ENCODE measurements at places on chromosomes 1 and 21. TPM values are rescaled to one million over a fixed set of nuclear protein-coding genes. Genes with fewer than 3 reads are reported as not detected.

GRCh38 chr1:68485431-68486022 lies 11.4 kb downstream of the DEPDC1 start:
- ATAC-seq, result no peak

DNA sequence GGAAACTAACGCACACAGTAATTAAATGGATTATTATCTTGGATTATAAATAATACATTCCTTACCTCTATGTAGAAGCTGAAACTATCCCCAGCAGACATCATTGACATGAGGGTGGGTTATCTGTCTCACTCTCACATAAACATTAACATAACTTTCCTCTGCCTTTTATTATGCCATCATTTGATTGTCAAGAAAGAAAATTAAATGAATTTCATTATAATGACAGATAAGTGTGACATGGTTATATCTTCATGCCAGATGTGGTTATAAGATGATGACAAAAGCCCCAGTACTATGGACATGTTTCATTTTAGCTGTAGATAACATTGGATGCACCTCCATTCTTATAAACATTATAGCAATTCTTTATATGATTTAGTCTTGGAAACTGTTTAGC lies 476.5 kb downstream of the KCNT2 start:
- ATAC-seq, result no peak

GRCh38 chr1:99784143-99784542 lies 17.7 kb upstream of the FRRS1 start:
- no peak for ATAC-seq

GRCh38 chr1:2214541-2215241 lies 13.4 kb upstream of the SKI start:
- peak; percentile 20 for ATAC-seq

DNA sequence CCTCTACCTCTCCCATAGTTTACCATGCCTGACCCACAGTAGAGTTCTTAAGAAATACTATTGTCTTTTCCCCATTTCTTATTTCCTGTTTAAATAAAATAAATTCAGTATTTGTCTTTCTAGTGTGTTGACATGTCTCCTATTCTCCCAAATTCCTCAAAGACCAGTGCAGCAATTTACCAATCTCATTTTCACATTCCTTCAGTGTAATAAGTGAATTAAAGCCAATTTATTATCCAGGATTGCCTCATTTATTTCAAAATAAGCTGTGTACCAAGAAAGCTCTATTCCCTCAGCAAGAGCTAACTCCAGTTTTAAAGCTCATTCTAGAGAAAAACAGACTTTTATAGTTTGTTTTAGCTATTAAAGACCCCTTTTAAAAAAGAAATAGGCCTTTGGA lies 49.9 kb downstream of the DISC1 start:
- peak; percentile 67 for ATAC-seq

GRCh38 chr1:240719953-240720700 lies 108.2 kb upstream of the GREM2 start:
- no peak for ATAC-seq

DNA sequence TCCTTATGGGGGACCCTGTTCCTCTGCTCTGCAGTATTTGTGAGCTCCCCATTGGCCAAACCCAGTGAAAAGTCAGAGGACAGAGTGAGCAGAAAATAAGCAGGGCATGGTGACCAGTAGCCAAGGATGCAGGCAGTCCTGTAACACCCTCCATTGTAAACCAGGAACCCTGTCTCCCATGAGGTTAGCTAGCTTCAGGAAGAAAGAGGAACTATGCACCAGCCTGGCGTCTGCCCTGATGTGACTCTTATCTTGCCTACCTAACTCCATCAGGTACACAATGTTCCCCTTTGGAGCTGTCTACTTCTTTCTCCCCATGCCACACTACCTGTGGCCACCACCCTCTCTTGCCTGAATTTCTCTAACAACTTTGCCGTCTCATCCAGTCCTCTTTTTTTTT lies 119.2 kb downstream of the LRIG2 start:
- ATAC-seq, result no peak

- no peak for ATAC-seq
Observed at GRCh38 chr1:67316180-67316902, 8.7 kb downstream of the IL12RB2 start.

DNA sequence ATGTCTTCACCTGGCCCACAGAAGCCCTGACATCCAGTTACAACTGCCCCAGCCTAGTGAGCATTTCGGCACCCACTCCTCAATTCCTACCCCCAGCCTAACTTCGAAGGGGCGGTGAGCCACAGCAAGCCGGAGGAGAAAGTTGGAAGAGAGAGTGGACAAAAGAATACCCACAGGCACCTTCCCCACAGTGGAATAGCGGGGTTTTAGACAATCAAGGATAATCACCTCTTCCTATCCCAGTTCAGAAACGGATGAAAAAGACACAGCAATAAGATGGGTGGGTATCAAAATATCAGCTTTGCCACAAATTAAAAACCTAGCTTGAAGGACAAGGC lies 1.3 kb upstream of the LSS start:
- no peak for ATAC-seq

DNA sequence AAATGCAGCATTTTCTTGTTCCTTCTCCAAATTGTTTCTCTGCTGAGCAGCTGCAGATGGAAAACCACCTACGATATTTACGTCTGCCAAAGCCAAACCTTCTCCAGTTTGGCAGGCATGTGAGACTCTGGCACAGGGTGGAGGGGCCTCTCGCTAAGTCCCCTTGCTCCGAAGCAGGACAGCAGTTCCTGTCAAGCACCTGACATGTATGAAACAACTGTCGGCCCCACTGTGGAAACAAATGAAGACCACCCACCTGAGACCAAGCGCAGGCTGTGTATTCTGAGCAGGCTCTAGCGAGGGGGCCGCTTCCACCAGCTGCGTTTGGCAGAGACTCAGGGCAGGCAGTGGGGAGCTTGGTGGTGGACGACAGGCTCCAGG lies 74.7 kb downstream of the RIPK4 start:
- ATAC-seq, result no peak

DNA sequence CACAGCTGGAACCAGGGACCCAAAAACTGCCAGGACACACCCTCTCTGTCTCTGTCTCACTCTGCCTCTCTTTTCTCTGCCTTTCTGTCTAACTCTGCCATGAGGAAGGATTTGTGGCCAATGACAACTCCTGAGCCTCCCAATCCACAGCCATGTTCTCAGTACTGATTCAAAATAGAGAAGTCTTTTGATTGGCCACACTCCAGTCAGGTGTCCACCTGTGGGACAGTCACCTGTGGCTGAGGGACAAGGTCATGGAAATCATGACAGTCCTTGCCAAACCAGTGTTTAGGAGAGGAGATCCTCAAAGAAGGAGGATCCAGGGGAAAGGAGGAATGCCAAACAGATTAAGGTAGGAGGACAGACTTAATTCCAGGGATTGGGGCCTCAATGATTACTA lies 15.8 kb downstream of the TINAGL1 start:
- ATAC-seq, result no peak

DNA sequence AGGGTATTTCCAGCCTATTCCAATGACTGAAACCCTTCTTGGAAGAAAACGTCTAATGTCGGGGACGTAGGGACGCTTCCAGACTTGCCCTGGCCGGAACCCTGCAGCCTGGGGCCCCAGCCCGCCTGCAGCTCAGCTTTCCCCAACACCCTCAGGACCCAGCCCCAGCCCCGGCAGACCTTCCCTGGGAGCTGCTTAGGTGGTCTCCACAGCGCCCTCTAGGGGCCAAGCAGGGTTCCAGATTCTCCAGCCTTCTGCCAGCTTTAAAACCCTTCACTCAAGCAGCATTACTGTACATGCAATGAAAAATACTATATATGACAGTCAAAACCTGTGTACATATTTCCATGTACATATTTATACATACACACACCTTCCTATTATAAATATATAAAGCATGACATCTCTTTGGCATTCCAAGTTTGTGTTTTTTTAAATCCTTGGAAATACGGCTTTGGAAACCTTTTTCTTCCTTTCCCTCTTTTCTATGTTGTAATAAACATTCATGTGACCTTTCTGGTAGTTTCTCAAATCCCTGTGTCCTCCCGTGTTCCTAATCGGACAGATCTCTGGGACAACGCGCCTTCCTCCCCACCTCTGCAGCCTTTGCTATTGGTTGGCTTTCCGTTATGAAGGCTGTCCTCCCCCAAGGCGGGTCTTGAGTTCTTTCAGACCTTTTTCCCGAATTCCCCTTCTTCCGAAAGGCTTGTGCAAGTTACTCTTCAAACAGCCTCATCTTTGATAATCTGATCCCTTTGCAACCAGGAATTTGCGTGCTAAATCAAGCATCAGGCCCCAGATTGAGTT lies 60.3 kb downstream of the STUM start:
- peak; percentile 54 for ATAC-seq

- no peak for ATAC-seq
Observed at GRCh38 chr1:45883658-45884057, 80.2 kb downstream of the MAST2 start.

DNA sequence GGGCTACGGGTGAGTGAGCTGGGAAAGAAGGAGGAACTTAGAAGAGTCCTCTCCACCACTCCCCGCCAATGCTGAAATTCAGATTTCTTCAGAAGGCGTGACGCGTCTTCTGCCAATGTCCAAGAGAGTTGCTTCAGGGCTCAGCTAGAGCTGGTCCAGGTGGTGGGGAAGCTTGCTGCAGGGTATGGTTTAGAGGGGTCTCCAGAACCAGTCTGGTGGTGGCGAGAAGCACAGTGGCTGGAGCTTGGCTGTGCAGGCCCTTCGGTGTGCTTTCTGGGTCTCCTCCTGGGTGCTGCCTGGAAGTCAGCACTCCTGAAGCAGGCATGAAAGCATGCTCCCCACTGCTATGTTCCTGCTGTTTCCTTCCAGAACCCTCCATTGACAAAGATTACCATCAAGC lies 387.2 kb downstream of the PTPRU start:
- no peak for ATAC-seq

- peak; percentile 39 for ATAC-seq
Observed at GRCh38 chr21:35254006-35254764, 205.1 kb upstream of the RUNX1 start.

GRCh38 chr1:181021811-181022434 lies 747 bp downstream of the STX6 start:
- ATAC-seq, result peak; percentile 26

DNA sequence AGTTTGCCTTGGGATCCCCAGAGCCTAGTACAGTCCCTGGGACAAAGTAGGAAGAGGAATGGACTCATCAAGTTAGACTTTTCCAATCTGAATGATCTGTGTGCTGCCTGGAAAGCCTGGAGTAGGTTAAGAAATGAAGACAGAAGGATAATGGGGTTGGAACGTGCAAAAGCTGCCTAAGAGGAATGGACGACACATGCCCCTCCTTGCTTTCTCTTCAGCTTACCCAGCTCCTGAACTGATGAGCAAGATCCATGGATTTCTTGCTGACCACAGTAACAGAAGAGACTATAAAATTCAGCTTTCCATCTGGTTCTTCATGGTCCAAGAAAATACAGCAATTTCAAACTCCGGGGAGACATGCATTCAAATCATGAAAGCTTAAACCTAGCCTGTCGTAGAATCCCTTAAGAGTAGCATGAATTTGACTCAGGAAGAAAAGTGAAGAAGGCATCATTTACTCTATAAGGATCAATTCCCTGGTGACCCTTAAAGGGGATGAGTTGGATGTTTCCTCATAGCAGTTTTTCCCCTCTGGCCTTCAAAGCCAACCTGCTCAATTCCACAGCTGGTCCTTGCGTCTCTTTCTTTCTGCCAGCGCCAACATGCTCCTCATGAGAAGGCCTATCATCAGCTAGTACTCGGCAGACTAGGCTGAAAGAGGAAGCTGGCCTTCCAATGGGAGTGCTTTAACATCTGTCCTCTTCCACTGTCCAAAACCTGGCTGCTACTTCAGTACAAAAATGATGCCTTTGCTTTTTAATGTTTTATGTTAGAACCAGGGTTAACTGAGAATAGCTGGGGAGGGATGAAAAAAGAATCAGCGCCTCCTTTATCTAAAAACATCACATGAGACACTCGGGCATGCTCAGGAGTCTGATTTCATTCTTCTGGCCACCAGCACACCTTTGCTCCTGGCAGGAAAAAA lies 5.7 kb upstream of the PEF1 start:
- ATAC-seq, result no peak

GRCh38 chr1:89939693-89940438 lies 55.0 kb upstream of the ZNF326 start:
- no peak for ATAC-seq

DNA sequence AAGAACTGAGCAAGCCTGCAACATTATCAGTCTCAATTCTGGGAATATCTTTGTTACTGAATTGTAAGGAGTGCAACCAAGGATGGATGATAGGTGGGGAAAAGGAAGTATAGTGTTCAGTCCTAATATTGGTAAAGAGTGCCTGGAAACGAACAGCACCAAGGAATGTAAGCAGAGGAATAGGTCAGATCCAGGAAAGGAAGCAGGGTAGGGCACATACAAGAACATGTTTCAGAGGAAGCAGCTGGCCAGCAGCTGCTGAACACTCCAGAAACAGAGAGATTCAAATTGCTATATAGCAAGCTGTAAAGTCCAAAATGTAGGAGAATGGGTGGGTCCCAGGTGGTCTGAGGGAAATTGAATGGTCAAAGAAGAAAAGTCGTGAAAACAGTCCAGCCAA lies 37.9 kb downstream of the CRB1 start:
- ATAC-seq, result no peak

- ATAC-seq, result no peak
Observed at GRCh38 chr1:218415726-218416125, 70.6 kb downstream of the TGFB2 start.

- ATAC-seq, result peak; percentile 79
Observed at GRCh38 chr1:56644919-56645676, at the start of gene PRKAA2. PRKAA2 (plus strand) TSS chr1:56645314; CDS start chr1:56645388, 74 bp downstream.

GRCh38 chr1:206469933-206470691 lies at the start of gene IKBKE:
IKBKE (plus strand) TSS chr1:206470476; CDS start chr1:206473228, 2,752 bp downstream.
- peak; percentile 69 for ATAC-seq

- peak; percentile 55 for ATAC-seq
Observed at GRCh38 chr1:2556277-2556677, at the start of gene TNFRSF14. TNFRSF14 (plus strand) TSS chr1:2556371; CDS start chr1:2556665, 294 bp downstream.

GRCh38 chr1:94025383-94026340 lies 95.3 kb downstream of the ABCA4 start:
- ATAC-seq, result peak; percentile 49

DNA sequence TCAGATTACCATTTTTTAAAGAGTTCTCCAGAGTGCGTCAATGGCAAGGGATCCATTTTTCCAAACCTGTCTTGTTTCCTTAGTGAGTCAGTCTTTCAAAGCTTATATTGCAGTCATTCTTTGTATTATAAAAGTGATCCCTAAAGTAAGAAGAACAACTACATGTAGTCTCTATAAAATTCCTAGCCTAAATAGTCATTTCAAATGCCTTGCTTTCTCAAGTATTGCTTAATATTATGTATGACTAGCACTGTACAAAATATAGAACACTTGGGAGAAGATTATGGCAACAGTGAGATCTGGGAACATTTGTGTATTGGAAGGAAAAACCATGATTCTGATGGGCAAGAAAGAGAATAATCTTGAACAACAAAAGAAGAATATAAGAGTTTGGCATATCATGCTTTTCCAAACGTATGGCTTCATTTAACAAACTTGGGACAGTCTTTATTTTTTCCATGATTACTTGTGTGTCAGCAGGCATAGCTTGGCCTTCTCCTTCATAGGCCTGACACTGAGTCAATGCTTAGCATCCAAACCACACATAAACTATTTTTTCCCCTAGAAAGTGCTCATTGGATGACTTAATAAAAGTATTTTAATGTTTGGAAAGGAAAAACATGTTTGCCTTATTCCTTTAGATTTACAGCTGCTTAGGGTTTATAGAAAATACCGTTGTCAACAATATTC lies 547.4 kb downstream of the LTN1 start:
- ATAC-seq, result no peak

WDR64 gene
- total RNA-seq, result not detected

CEPT1 gene
- 23.1 TPM for total RNA-seq

STYXL2 gene
- total RNA-seq, result 0.16 TPM

TBX15 gene
- 0.66 TPM for total RNA-seq

VHLL gene
- total RNA-seq, result not detected

KLF17 gene
- total RNA-seq, result 0.20 TPM

CCDC185 gene
- total RNA-seq, result not detected

NCAM2 gene
- 4.8 TPM for total RNA-seq
